ENCODE measurements at places on chromosomes 4 and X.

DNA sequence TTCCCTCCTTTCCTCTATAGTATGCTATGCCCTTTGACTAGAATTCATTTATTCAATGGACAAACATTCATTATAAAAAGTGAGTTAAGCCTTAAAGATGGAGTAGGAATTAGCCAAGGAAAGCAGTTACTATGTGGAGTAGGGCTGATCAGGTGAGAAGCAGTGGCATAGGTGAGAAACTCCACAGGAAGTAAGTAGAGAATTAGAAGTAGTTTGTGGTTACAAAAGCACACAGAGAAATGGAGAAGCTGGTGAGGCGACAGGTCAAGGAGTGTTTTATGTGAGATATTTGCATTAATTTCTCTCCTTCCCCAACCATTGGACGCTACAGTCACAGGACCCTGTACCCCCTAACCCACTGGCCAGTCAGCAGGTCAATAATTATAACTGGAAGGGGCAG, 30.6 kb downstream of the SETD7 start:
- DNase-seq: no peak

DNA sequence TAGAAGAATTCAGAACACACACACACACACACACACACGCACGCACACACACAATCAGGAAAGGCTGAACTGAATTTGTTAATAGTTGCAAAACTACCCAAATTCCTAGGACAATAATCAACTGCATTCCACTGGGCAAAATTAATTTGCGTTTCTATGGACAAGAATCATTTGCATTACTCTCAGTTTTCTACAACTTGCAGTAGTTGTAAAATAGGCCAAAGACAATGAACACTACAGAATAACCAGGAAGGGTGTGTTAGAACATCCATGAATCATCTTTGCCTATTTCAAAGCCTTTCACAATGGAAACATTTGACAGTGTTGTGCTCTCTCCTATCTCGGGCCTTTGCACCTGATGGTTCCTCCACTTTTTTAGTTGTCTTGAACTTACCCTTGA, 77.1 kb upstream of the IGFBP7 start:
- DNase-seq: no peak

DNA sequence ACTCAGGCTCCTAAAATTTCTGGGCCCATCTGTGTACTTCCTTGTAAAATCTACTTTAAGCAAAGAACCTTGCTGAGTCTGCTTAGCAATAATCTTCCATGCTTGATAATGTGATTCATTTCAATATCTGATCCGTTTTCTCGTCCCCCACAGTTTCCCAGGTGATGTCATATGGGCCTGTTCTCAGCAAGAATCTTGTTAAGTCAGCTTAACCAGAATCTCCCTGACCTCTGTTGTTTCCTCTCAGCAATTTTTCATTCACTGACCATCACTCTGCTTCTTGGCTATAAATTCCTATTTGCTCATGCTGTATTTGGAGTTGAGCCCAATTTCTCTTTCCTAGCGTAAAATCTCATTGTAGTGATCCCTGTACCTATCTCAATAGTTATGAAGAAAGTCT, 13.9 kb downstream of the CSN2 start:
- DNase-seq: no peak

GRCh38 chrX:1094566-1095333, 117.7 kb downstream of the CRLF2 start:
- no peak for DNase-seq

DNA sequence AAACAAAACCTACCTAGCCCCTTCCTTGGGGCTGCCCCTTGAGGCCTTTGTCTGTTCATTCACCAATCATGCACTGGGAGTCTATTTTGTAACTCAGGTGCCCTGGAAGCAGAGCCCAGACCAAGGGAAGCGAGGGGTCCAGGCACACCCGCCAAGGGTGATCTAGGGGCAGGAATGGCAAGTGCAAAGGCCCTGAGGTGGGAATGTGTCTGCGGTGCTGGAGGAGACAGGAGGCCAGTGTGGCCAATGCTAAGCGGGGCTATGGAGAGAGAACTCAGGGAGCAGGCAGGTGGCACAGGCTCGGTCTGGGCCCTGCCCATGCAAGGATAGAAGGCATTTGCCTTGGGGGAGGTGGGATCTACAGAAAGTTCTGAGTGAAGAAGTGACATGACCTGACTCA, 3.5 kb upstream of the SH3BP2 start:
- DNase-seq: no peak

DNA sequence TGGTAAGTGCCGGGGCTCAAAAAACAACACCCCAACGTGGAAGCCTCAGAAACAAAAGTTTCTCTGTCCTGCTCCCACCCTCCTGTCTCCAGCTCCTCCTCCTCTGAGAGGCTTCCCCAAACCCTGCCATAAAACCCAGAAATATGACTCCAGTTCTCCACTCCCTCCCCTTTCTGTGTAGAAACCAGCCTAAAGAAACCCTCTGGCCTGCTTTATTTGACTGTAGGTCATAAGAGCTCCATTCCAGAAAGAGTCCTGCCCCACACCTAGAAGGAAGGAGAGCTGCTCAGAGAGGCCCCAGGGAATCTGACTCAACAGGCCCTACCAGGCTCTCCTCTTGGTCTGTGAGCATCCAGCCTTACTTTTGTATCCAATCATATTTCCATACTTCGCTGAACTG, 872 bp upstream of the S100P start:
- DNase-seq: peak; percentile 68

DNA sequence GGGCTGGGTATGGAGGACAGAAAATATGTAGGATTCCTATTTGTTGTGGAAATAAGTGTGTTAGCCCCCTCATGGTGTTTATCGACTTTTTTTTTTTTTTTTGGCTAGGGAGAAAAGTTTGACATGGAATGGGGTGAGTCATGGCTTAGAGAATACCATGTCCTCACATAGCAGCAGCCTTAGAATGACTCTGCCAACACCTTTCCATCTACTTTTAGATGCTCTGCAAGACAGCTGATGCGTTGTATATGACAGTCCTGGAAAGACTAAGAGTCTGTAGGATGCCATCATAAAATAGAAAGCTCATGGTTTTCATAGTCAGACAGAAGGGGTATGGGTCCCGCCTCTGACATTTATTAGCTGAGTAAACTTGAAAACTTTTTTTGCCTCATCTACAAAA, 37.7 kb downstream of the MTTP start:
- no peak for DNase-seq

All from HT-29 (cell line).